ENCODE measurements at places on chromosomes 2 and 18.

DNA sequence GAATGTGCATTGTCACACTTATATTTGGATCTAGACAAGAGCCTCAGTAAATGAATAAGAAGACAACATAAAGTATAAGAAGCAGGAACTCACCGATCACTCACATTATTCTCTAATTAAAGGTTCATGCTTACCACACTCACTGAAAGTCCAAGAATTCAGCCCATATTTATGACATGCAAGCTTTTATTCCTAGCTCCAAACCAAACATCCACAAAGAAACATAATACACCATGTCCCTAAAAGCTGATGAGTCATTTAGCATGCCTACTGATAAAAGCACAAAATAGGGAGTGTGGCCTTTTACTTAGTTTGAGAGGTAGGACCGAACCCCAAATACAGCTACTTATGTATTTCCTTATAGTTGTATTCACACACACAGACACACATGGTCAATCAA is 1094.6 kb upstream of the CDH2 start:
- DNase-seq = no peak

DNA sequence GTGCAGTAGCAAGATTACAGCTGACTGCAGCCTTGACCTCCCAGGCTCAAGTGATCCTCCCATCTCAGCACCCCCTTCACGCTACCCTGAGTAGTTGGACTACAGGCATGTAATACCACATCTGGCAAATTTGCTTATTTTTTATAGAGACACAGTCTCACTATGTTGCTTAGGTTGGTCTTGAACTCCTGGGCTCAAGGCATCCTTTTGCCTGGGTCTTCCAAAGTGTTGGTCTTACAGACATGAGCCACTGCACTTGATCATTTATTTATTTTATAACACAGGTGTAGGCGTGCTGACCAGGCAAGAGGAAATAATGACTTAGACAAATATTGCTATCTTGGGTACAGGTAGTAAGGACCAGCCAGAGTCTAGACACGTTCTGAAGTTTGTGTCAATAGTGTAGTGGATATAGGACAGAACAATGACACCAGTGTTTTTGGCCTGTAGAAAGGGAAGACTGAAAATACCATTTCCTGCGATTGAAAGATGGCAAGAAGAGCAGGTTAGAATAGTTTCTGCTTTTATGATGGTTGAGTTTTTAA is 71.0 kb upstream of the THUMPD2 start:
- DNase-seq = no peak

DNA sequence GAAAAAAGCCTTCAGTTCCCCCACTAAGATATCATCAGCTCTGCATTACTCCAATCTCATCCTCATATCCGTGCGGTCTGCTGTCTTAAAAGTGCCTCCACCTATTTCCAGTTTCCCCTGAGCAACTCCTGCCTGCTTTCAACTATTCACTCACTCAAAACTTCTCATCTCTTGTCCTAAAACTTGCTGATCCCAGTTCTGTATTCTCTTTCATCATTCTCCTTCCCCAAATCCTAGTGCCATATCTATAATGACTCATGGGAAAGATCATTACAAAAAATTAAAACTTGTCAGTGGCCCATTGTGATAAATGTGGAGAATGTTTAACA is 20.0 kb downstream of the ACVR1 start:
- no peak for DNase-seq

DNA sequence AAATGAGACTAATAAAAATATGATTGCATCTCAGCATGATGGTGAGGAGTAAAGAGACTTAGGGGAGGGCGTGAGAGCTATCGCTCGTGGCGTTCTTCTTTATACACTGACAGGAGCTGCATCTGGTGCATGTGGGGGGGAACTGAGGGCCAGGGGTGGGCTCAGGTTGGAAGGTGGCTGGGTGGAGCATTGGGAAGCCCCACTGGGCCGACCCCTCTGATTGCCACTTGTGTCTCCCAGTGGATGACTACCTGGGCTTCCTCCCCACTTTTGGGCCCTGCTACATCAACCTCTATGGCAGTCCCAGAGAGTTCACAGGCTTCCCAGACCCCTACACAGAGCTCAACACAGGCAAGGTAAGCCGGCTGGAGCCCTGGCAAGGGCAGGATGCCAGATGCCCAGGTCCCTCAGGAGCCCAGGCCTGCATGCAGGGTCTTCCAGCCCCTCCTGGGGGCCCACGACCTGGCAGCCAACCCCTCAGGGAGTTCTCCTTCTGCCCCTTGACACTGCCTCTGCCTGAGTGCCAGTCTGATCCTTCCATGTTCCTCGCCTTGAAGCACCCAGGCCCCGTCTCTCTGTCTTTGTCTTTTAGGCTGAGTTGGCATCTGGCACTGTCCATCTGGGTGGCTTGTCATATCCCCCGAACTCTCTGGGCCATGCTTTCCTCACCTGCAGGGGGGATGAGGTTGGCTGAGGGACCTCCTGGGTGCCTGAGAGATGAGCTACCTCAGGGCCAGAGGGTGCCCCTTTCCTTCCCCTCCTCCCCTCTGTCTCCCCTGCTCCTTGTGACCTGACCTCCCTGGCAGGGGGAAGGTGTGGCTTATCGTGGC is 97.7 kb downstream of the DYSF start:
- DNase-seq = no peak

- DNase-seq = no peak
Measured at GRCh38 chr2:119430023-119430498, 1.6 kb upstream of the TMEM37 start.

DNA sequence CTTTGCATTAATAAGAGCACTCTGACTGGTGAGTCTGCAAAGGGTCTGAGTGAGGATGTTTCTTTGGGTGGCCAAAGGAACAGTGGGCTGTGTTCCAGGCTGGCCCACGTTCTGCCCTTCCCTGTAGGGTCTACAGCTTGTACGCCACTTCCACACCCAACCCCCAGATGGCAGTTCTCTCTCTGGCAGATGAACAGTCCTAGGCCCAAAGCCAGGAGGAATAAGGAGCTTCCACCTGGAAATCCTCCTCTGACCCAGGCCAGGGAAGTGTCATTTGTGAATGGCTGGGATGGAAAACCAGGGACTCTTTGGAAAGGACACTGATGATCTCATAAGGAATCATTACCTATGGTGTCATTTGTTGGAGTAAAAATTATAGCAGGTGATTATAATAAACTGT is 6.6 kb downstream of the OTOF start:
- no peak for DNase-seq

- DNase-seq = no peak
Measured at GRCh38 chr2:233010569-233011267, 2.3 kb downstream of the NGEF start.

DNA sequence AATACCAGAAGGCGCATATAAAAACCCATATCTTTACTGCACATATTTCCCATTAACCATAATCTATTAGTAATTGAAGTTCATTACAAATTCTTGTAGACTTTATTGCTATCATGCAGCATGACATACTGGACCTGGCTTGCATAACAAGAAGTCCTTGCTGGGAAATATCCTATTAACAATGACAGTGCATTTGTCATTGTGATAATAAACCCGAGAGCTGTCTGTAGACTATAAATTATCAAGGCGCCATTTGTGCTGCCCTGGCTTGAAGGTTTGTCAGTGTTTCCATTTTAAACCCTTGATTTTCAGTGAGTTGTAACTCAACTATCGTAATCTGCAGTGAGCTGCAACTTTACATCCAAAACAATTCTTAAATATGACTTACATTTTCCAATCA is 59.0 kb downstream of the HNMT start:
- DNase-seq = no peak
